AG04450 (cell line): ENCODE measurements at places on chromosomes 1 and 21. TPM values are rescaled to one million over a fixed set of nuclear protein-coding genes. Genes with fewer than 3 reads are reported as not detected.

Gene KCNA10
- polyA plus RNA-seq = not detected in 2 replicates

Gene DTL
- 4.0 and 6.0 TPM in 2 replicates for polyA plus RNA-seq

Gene WNT9A
- polyA plus RNA-seq = 0.74 and 0.91 TPM in 2 replicates

Gene HAPLN2
- not detected in 2 replicates for polyA plus RNA-seq

Gene ASTN1
- 0.09 and 0.14 TPM in 2 replicates for polyA plus RNA-seq

Gene ASPM
- 3.7 and 6.1 TPM in 2 replicates for polyA plus RNA-seq

Gene FAF1
- polyA plus RNA-seq = 37.9 and 40.2 TPM in 2 replicates

Gene GLMP
- 25.5 and 36.4 TPM in 2 replicates for polyA plus RNA-seq

DNA sequence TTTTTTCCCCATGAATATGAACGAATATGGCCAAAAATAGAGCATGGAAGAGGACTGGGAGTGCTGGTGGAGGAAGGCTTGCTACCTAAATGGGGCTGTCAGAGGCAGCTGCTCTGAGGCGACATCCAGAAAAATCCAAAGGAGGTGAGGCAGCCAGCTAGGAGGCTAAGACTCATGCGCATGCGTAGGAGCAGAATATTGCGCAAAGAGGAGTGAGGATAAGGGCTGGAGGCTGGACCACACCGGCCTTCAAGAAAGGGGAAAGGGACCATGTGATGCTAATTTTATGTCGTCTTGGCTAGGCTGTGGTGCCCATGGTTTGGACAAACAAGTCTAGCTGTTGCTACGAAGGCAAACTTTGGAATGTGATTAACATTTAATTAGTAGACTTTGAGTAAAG is 30.5 kb downstream of the HEYL start:
- no peak for DNase-seq

DNA sequence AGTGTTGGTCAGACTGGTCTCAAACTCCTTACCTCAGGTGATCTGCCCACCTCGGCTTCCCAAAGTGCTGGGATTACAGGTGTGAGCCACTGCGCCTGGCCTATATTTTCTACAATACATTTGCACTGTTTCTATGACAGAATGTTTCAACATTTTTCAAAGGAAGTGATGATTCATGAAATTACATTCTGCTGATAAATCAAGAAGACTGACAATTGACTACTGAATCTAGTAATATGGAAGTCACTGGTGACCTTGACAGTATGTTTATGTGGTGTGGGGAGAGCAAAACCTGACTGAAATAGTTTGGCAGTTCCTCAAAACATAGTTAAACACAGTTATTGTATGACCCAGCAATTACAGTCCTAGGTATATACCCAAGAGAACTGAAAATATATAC is 18.1 kb downstream of the LRIF1 start:
- DNase-seq = no peak

DNA sequence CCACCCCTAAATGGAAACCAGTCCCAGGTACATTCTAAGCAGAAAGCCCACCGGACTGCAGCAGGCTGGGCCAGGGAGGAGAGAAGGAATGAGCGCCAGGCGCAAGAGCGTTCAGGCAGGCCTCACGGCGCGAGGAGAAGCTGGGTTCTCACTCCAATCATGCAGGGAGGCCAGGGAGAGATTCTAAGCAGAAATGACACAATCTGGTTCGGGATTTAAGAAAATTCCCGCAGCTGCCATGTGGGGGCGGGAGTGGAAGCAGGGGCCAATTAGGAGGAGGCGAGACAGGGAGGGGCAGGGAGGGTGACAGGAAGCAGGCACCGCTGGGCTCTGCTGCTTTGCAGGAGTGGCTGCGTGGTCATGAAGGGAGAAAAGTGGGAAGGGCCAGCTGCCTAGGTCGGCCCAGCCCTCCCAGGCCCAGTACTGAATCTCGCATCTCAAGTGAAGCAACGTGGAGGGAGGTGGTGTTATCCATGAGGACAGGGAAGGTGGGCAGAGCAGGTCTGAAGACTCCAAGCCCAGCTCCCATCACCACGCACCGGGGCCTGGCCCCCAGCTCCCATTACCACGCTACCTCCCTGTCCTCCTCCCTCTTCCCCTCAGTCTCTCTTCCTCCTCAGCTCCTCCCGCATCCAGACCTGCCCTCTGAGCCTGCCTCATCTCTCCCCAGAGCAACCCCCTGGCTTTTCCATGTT is 11.8 kb downstream of the NPHP4 start:
- DNase-seq = no peak

- DNase-seq = no peak
These were observed 66.5 kb upstream of the LRRN2 start for GRCh38 chr1:204751883-204752687.

DNA sequence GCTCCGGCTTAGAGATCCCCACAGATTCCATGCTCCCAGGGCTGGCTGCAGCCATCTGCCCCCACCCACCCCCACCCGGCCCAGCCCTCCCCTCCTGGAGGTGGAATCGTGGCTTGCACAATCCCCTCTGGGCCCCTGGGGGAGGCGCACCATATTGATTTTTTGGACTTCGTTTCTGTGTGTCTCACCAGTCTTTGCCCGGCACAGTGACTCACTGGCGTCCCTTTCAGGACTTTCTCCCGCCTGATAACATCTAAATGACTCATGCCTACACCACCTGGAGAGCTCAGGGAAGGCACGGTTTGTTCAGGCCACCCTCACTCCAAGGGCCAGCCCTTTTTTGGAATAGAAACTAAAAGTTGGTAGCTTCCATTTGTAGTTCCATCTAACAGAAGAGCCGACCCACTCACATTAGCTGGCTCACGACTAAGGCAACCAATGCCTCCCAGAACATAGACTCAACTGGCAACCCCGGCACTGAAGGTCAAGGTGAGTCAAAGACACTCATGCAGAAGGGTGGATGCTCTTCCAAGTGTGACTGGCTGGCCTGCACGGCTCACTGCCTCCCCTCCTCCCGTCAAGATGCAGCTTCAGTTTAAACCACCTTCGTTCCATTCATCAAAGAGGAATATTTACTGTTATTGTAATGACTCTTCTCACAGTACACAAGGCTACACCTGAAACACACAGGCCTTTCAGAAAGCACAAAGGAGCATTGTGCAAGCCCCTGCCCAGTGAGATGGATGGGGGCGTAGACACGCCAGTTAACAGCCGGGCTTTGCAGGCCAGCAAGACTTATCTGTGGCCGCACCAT is 18.1 kb upstream of the ETS2 start:
- DNase-seq = no peak

DNA sequence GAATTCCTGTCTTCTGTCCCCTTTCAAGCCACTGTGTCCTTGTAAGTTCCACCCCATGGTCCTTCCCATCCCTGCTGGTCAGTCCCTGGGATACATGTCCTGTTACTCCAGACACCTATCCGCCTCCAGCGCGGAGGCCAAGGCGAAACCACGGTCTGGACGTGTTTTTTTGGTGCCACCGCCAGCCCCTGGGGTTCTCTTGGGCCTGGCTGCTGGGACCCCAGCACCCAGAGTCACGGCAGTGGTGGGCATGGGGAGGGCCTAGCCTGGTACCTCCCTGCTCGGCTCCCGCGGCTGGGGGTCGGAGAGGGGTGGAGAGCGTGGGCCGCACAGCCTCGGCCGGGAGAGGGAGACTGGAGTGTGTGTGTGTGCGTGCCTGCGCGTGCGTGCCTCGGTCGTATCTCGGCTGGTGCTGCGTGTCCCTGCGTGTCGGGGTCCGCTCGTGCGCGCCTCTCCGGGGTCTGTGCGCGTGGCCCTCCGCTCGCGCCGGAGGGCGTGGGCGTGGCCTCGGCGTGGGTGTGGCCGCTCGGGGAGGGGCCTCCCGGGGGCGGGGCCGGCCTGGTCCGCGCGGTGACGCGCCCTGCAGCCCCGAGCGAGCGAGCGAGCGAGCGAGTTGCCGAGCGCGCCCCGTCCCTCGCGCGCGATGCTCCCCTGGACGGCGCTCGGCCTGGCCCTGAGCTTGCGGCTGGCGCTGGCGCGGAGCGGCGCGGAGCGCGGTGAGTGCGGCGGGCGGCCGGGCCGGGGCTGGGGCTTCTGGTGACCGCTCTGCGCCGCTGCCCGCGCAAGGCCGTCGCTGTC is at the start of gene VWA1:
Gene VWA1 (plus strand): TSS at position 585 of the 798 bp plus-strand sequence. CDS start 59 bp downstream, at position 644.
- no peak for DNase-seq

DNA sequence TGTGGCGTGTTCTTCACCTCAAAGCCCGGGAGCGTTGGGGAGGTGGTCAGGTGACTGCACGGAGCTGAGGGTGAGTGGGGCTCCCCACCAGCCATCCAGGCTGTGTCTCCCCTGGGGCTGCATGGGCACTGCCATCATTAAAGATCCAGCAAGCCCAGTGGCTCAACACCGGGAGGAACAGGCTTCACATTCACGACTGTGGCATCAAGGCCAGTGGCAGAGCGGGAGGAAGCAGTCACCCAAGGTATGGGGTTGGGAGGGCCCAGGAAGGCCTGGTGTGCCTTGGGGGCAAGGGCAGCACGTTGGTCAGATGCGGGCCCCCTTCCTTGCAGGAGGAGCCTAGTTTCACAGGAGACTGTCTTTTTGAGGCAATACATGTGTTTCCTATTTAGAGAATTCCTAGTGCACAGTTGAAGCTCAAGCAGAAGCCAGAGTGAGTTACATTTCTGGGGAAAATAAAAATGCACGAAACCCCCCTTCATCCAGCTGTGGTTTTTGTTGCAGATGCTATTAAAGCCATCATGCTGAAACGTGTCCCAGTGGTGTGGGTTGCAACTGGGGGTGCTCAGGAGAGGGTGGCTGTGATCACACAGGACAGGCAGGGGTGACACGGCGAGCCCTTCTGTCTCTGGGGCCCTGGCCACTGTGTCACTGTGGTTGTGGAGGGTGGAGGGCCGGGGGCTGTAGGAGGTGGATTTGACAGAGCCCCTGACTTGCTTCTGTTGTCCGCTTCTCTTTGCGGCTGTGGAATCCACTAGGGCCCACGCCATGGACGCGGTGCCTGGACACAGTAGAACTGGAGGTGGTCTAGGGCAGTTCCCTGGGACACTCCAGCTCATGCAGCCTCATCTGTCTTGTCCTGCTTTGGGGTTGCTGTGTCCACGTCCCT is 34.1 kb downstream of the SNAP47 start:
- DNase-seq = no peak

DNA sequence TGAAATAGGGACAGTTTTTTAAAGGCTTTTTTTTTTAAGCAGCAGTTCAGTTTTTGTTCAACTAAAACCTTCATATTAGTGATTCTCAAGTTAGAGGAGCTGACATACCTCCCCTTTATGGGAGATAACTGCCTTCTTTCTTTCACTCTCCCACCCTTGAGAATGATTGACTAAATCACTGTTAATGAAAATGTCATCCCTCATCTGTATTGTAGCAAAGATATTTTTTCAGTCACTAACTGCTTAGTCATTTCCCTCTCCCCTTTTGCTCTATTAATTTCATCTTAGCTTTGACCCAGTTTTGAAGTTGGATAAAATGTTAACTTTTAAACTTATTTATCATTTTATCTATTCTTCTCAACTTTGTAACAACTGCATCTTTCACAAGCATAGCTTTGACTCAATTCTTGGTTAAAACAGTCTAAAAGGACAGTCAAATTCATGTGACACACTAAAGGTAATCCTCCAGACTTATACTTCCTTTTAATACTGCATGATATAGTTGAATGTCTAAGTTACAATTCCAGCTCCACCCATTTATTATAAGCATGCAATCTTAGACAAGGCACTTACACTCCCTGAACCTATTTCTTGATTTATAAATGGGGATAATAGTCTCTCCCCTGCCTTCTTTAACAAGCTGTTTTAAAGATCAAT is 17.1 kb downstream of the CAPZA1 start:
- DNase-seq = no peak

- no peak for DNase-seq
These were observed 12.0 kb downstream of the CAPN2 start for GRCh38 chr1:223724376-223724775.

- DNase-seq = no peak
These were observed 596 bp downstream of the TOR3A start for GRCh38 chr1:179082333-179082998.

DNA sequence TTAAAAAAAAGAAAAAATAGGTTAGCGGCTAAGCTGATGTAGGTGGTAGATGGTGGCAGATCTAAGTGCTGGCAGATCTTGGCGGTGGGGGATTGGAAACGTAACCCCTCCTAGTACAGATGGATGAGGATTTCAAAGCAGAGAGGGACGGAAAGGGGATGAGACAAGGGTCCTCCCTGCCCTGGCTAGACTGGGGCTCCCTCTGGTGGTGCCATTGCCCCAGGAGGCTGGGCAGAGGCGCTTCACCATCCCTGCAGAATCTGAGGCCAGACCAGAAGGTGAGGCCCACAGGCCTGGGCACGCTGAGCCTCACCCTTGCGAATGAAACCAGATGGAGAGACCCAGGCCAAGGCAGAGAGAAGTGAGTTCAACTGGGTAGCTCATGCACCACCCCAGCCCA is 7.0 kb upstream of the PLEKHA6 start:
- DNase-seq = no peak

GRCh38 chr1:44672961-44673674 is 1.2 kb downstream of the TMEM53 start:
- no peak for DNase-seq

- no peak for DNase-seq
These were observed at the start of gene PRRX1 for GRCh38 chr1:170664093-170664827. Gene PRRX1 (plus strand): TSS chr1:170664131. CDS start chr1:170664219, 88 bp downstream.

DNA sequence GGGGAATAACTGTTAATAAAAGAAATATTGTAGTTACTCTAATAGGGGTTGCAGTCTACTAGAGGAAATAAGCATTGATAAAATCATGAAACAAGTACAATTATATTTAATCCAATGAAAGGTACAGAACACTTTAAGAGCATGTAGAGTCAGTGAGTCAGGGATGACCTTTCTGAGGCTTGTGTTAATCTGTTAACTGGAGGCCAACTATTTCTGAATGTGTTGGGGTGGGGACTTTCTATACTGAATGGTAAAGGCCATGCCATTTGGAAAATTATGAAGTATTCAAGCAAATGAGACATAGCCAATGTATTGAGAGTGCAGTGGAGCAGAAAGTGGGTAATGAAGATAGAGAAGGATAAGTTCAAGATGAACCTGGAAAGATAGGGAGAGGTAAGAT is 646.2 kb downstream of the ADGRL2 start:
- DNase-seq = no peak

DNA sequence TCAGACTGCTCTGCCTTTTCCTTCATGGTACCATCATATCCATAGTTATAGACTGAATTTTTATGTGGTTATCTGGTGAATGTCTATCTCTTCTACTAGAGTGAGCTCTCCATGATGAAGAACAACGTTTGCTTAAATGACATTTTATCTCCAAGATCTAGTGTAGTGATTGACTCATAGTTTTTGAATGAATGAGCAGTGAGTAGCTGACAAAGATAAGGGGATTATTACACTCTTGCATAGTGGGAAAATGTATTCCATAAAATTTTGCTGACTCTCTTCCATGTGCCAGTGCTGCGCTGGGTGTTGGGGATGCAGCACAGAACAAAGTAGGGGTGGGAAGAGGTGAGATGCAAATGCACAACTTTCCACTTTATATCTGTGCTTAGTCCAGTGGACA is 147.7 kb downstream of the TGFB2 start:
- no peak for DNase-seq

- no peak for DNase-seq
These were observed 10.0 kb upstream of the LRRC8C start for GRCh38 chr1:89622895-89623294.

- no peak for DNase-seq
These were observed 2.7 kb upstream of the PDE9A start for GRCh38 chr21:42650441-42651421.

DNA sequence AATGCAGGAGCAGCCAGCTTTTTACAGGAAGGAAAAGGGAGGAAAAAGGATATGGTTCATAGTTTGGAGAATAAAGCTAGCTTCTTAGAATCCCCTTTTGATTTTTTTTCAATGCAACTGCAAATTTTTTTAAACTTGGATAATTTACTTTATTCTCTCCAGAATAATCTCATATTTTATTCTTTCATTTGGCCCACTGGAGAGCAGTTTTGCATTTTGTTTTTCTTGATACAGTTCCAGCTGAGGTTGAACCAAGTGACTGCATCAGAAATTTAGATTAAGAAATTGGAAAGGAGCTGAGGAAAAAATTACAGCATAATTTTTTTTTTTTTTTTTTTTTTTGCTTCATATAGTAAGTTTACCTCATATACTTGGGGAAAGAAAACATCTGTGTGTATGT is 22.8 kb downstream of the GABPA start:
- DNase-seq = no peak
